ENCODE measurements at places on chromosomes 3 and 15.

GRCh38 chr3:142732066-142732465 is 8.2 kb downstream of the TRPC1 start:
- no peak for DNase-seq
- H3K4me3 ChIP-seq, result no peak overlapping the region
- H3K36me3 ChIP-seq, result no peaks in the 10 kb centered on the region
- H3K27me3 ChIP-seq, result no peaks in the 10 kb centered on the region

GRCh38 chr15:99580076-99580475 is 14.3 kb downstream of the MEF2A start:
- H3K36me3 ChIP-seq, result peaks cover 13% of the 10 kb centered on the region
- DNase-seq, result no peak
- H3K27me3 ChIP-seq, result no peaks in the 10 kb centered on the region
- H3K27ac ChIP-seq, result no peak overlapping the region
- H3K4me3 ChIP-seq, result no peak overlapping the region

DNA sequence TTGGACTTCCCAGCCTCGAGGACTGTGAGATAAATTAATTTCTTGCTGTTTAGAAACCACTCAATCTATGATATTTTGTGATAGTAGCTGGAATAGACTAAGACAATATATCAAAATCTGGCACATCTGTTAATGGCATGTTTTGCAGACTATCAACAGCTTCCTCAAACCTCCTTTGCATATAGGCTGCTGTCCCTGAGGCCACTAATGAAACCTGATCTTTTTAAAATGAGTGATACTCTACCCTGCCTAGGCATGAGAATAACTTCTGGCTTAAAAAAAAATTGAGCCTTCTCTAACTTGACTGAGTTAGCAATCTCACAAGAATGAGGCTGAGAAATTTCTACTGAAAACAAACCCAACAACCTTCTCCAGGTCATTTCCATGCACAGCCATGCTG is 176.0 kb upstream of the CRBN start:
- no peaks in the 10 kb centered on the region for H3K4me1 ChIP-seq
- peak overlapping the region; percentile 82 for H3K27ac ChIP-seq
- H3K36me3 ChIP-seq, result no peaks in the 10 kb centered on the region
- DNase-seq, result no peak

GRCh38 chr15:66390678-66391077 is 4.0 kb downstream of the MAP2K1 start:
- H3K27me3 ChIP-seq, result no peaks in the 10 kb centered on the region
- H3K4me1 ChIP-seq, result peaks cover 13% of the 10 kb centered on the region
- H3K36me3 ChIP-seq, result no peaks in the 10 kb centered on the region
- H3K4me3 ChIP-seq, result no peak overlapping the region

All from tibial nerve (tissue), 4 donors.